ENCODE measurements at places on chromosomes 12 and 14.

- peak overlapping the region; percentile 95 for H3K27ac ChIP-seq
- no peaks in the 10 kb centered on the region for H3K27me3 ChIP-seq
- H3K36me3 ChIP-seq, result no peaks in the 10 kb centered on the region
- DNase-seq, result no peak
- H3K4me3 ChIP-seq, result peak overlapping the region; percentile 87
Observed at GRCh38 chr12:75389061-75389460, 1.8 kb upstream of the GLIPR1L2 start.

DNA sequence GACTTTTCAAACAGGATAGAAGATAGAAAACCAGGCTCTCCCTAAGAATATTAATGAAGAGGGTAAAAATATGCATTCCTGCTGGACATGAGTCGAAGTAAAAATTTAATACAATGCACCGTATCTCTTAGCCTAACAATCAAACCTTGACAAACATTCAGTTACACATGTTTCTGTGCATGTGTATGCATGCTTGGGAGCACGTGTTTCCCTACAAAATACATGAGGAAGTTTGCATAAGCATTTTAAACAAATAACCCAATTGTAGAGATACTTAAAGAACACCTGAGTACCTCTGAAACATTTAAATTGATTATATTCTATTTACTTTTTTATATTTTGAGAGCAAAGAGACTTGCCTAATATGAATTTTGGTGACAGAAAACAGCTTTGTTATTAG, 1763.7 kb upstream of the SEL1L start:
- no peak overlapping the region for H3K27ac ChIP-seq
- no peaks in the 10 kb centered on the region for H3K36me3 ChIP-seq
- H3K27me3 ChIP-seq, result no peaks in the 10 kb centered on the region
- no peak for DNase-seq
- no peaks in the 10 kb centered on the region for H3K4me1 ChIP-seq
- no peak overlapping the region for H3K4me3 ChIP-seq

- H3K4me1 ChIP-seq, result peaks cover 44% of the 10 kb centered on the region
- H3K27ac ChIP-seq, result peak overlapping the region; percentile 88
- peak; percentile 54 for DNase-seq
- H3K36me3 ChIP-seq, result peaks cover 21% of the 10 kb centered on the region
- H3K4me3 ChIP-seq, result peak overlapping the region; percentile 50
Observed at GRCh38 chr14:39097159-39097558, 5.9 kb downstream of the SEC23A start.

- no peak for DNase-seq
- no peak overlapping the region for H3K4me3 ChIP-seq
- no peak overlapping the region for H3K27ac ChIP-seq
- H3K27me3 ChIP-seq, result peaks cover 85% of the 10 kb centered on the region
- H3K4me1 ChIP-seq, result peaks cover 26% of the 10 kb centered on the region
Observed at GRCh38 chr14:60643463-60644314, 5.6 kb downstream of the SIX1 start.

DNA sequence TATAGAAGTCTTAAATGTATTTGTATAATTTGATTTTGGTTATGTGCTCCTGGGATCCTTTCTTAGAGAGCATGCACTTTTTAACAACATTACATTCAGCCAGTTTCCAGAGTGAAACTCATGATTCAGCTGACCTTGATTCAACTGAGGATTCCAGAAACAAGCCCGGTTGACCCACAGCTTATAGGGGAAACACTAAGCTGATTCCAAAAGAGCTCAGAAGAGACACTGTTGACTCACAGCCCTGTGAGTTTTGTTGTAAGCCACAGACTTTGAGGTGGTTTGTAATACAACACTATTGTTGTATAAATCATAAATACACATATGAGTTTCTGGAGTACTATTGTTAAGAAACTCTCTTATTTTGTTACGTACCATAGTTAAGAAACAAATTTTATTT, 133.8 kb upstream of the MGAT4C start:
- no peaks in the 10 kb centered on the region for H3K27me3 ChIP-seq
- H3K4me3 ChIP-seq, result no peak overlapping the region
- no peaks in the 10 kb centered on the region for H3K4me1 ChIP-seq
- DNase-seq, result no peak
- no peaks in the 10 kb centered on the region for H3K36me3 ChIP-seq
- no peak overlapping the region for H3K27ac ChIP-seq

GRCh38 chr14:55477680-55478079, 37.3 kb upstream of the TBPL2 start:
- H3K4me1 ChIP-seq, result no peaks in the 10 kb centered on the region
- H3K27me3 ChIP-seq, result no peaks in the 10 kb centered on the region
- no peak overlapping the region for H3K27ac ChIP-seq
- no peak overlapping the region for H3K4me3 ChIP-seq

- H3K4me1 ChIP-seq, result peaks cover 35% of the 10 kb centered on the region
- H3K27ac ChIP-seq, result peak within 1 kb of the TSS; percentile 93
- peak; percentile 95 for DNase-seq
- peak within 1 kb of the TSS; percentile 94 for H3K4me3 ChIP-seq
- peaks cover 27% of the 10 kb centered on the region for H3K36me3 ChIP-seq
- H3K27me3 ChIP-seq, result peaks cover 16% of the 10 kb centered on the region
Observed at GRCh38 chr12:89352492-89353187, at the start of gene DUSP6. Gene DUSP6 (minus strand): TSS chr12:89352501. CDS start chr12:89352039, 462 bp downstream.

- no peaks in the 10 kb centered on the region for H3K36me3 ChIP-seq
- no peak overlapping the region for H3K4me3 ChIP-seq
- DNase-seq, result no peak
- H3K27me3 ChIP-seq, result peaks cover 33% of the 10 kb centered on the region
- no peaks in the 10 kb centered on the region for H3K4me1 ChIP-seq
Observed at GRCh38 chr14:61939776-61940175, 177.6 kb downstream of the SNAPC1 start.

- H3K27ac ChIP-seq, result no peak overlapping the region
- H3K4me1 ChIP-seq, result no peaks in the 10 kb centered on the region
- H3K27me3 ChIP-seq, result no peaks in the 10 kb centered on the region
- no peak overlapping the region for H3K4me3 ChIP-seq
- no peak for DNase-seq
- H3K36me3 ChIP-seq, result no peaks in the 10 kb centered on the region
Observed at GRCh38 chr12:46492471-46493085, 120.0 kb upstream of the SLC38A2 start.

- H3K27me3 ChIP-seq, result no peaks in the 10 kb centered on the region
- H3K36me3 ChIP-seq, result no peaks in the 10 kb centered on the region
- H3K4me3 ChIP-seq, result no peak overlapping the region
- no peak overlapping the region for H3K27ac ChIP-seq
- H3K4me1 ChIP-seq, result no peaks in the 10 kb centered on the region
- no peak for DNase-seq
Observed at GRCh38 chr12:20455001-20455706, 86.8 kb downstream of the PDE3A start.

GRCh38 chr12:47774663-47775062, 1.6 kb downstream of the SLC48A1 start:
- H3K4me1 ChIP-seq, result peaks cover 23% of the 10 kb centered on the region
- no peaks in the 10 kb centered on the region for H3K36me3 ChIP-seq
- no peak for DNase-seq
- peak overlapping the region; percentile 87 for H3K4me3 ChIP-seq
- H3K27ac ChIP-seq, result no peak overlapping the region
- H3K27me3 ChIP-seq, result no peaks in the 10 kb centered on the region

DNA sequence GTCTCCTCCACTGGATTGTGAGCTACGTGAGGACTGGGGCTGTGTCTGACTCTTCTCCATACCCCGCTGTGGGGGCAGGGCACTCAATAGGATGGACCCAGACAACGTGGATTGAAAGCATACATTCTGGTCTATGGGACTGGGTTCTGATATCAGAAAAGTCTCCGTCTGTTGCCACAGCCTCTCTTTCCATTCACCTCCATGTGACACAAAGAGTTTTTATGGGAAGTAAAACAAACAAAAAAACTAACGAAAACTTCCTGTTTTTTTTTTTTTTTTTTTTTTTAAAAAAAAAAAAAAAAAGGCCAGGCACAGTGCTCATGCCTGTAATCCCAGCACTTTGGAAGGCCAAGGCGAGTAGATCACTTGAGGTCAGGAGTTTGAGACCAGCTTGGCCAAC, 44.7 kb downstream of the SLC8A3 start:
- H3K4me3 ChIP-seq, result no peak overlapping the region
- H3K27me3 ChIP-seq, result peaks cover 12% of the 10 kb centered on the region
- no peak for DNase-seq
- H3K4me1 ChIP-seq, result peaks cover 2% of the 10 kb centered on the region

All from activated CD8-positive, alpha-beta T cell treated with anti-CD3 and anti-CD28 coated beads for 36 hours (primary cell).